ENCODE measurements at places on chromosomes 2 and 18.

DNA sequence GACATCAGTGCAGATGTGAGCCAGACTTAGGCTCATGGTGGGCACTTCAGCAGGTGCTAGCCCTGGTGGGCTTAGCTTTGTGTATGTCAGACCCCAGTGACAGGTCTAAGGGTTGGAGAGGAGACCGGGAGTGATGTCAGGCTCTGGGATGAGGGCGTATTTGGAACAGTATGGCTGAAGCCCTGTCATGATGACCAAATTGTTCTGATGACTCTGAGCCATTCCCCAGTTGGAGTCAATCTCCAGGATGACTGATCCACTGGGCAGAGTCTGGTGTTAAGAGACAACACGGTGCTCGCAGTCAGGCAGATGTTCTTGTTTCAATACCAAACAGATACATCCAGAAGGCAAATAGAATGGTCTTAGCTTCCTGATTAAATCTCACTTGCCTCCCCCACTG is 241.5 kb downstream of the SOX11 start:
- DNase-seq: no peak

GRCh38 chr2:242056026-242056425 is 186.5 kb downstream of the RTP5 start:
- no peak for DNase-seq

DNA sequence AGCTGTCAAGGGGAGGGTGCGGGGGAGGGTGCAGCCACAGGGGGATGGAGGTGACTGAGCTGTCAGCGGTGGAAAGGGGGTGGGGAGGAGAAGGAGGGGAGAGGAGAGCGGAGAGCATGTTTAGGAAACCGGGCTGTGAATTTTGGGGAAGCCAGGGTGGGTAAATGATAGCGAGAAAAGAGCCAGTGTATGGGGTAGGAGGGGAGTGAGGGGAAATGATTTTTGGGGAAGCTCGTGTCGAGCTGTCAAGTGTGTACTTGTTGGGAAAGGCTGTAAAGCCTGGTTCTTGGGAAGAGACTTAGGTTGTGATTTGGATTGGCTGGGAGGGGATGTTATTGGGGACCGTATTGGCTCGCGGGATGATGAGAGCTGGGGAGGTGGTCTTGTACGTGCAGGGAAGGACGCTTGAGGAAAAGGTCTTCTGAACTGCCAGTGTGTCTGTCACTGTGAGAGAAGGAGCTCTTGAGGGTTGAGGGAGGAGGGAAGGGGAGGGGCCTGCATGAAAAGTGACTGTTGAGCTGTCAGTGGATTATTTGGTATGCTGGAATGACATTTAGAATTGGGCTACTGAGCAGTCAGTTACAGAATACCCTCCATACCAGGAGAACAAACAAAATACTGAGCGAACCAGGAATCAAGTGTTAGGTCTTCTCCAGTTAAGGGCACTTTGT is 1.0 kb downstream of the UBR3 start:
- peak; percentile 52 for DNase-seq

GRCh38 chr2:146939991-146940685 is 904.7 kb upstream of the ACVR2A start:
- DNase-seq: no peak

GRCh38 chr18:49935215-49935614 is 121.9 kb upstream of the ACAA2 start:
- DNase-seq: no peak

DNA sequence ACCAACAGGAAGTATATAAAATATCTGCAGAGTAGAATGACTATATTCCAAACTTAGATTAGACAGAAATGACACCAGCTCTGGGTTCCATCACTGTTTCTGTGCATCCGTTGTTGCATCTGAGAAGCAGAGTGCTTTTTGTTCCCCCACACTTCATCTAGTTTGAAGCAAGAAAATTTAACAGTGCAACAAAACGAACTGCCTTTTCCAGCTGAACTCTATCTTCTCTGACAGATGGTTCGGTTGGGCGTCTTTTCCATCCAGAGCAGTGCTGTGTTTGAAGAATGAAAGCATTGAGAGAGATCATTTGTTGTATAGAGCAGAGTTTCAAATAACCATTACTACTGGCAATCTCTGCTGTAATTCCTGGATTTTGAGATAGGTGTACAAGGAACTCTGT is 757.5 kb downstream of the DPP10 start:
- no peak for DNase-seq
